Astrocyte (in vitro differentiated cells and primary cell): ENCODE measurements at places on chromosomes 16 and 17. TPM values are rescaled to one million over a fixed set of nuclear protein-coding genes. Genes with fewer than 3 reads are reported as not detected.

DNA sequence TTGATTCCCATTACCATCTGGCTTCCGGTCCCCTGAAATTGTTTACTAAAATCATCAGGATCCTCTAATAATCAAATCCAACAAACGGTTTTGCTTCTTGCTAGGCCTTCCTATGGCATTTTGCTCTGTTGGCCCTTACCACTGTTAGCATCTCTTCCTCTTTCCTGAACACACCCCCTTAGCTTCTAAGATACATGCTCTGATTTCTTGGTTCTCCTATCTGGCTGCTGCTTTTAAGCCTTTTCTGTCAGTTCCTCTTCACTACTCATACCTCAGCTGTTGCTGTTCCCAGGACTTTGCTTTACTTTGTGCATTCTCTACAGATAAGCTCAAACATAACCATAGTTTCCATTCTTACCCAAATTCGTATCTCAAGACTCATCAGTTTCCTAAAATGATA is 11.4 kb downstream of the CAPNS2 start:
- no peak for DNase-seq

DNA sequence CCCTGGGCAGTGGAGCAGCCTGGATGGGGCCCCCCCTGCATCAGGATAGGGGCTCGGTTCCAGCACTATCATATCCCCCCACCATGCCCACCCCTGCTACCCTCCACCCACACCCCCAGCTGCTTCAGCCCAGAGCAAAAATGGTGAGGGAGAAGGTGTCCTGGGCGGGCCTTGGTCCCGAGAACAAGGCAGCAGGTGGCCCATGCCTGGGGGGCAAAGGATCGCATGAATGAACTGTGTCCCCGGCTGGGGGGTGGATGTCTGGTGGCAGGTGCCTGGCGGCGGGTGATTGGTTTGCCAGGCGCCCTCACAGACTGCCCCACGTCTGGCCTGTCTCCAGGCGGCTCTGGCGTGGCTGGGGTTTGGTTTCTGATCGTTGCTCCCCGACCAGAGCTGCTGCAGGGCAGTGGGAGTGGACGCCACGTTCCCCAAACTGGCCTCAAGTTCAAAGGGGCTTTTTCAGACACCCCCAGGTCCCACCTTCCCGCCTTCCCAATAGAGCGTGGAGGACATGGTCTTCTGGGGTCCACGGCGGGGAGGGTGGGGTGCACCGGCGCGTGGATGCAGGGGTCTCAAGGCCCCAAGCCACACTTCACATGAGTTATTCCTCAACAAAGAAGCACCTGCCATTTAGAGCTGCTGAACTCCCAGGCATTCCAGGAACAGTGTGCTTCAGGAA is 12.6 kb downstream of the UTS2R start:
- no peak for DNase-seq

DNA sequence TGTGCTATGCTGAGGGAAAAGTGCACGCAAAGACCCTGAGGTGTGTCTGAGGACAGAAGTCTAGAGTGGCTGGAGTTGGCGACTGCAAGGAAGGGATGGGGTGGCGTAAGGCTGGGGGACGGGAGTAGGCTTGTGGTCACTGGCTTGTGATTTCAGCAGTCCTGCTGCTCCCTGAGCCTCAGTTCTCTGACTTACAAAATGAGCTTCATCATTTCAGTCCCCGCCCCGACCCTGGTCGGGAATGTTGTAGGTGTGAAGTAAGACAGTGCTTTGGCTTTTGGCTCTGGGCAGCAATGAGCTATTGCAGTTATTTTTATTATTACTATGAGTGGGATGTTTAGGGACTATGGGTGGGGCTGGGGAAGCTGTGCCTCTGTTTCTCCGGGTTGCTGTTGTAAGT is 8.6 kb downstream of the ADGRG1 start:
- DNase-seq: no peak

CCL18 gene
- total RNA-seq: not detected in 2 replicates

DNA sequence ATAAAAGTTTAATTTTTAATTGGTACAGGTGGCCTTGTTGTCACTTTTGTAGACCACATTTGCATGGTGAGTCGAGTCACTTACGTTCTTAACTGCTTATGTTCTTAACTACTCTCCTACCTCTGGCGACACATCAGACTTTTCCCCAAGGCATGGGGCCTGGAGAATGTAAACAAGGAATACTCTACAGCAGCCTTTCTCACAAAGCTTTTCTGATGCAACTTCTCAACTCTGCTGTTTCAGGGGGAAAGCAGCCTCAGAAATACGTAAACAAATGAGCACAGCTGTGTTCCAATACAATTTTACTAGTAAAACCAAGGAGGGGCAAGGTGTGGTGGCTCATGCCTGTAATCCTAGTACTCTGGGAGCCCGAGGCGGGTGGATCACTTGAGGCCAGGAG is 6.9 kb downstream of the KARS1 start:
- DNase-seq: no peak

DNA sequence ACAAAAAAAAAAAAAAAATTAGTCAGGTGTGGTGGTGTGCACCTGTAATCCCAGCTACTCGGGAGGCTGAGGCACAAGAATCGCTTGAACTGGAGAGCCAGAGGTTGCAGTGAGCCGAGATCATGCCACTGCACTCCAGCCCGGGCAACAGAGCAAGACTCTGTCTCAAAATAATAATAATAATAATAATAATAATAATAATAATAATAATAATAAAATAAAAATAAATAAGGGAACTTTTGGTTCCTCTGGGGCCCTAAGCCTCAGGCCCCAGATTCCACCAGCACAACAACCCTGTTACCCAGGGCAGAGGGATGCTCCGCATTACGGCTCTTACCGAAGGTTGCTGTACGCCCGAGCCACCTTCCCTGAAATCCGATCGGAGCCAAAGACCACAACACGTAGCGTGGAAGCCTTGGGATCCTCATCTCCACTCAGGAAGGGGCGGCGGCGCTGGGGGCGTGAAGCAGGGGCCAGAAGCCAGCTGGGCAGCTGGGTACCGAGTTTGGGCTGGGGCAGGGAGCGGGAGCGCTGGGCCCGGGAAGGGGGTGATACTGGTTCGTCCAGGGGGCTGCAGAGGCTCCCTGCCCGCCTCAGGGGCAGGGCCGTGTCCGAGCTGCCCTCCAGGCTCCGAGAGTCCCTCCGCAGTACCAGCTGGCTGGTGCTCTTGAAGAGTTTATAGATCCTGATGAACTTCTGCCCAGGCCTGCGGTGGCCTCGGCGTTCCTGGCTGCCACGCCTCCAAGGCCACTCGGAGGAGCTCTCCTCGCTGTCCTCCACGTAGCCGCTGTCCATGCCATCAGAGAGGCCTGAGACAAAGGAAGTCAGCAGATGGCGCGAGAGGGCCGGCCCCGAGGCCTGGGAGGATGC is 20.6 kb upstream of the PIK3R6 start:
- peak; percentile 17 for DNase-seq

DNA sequence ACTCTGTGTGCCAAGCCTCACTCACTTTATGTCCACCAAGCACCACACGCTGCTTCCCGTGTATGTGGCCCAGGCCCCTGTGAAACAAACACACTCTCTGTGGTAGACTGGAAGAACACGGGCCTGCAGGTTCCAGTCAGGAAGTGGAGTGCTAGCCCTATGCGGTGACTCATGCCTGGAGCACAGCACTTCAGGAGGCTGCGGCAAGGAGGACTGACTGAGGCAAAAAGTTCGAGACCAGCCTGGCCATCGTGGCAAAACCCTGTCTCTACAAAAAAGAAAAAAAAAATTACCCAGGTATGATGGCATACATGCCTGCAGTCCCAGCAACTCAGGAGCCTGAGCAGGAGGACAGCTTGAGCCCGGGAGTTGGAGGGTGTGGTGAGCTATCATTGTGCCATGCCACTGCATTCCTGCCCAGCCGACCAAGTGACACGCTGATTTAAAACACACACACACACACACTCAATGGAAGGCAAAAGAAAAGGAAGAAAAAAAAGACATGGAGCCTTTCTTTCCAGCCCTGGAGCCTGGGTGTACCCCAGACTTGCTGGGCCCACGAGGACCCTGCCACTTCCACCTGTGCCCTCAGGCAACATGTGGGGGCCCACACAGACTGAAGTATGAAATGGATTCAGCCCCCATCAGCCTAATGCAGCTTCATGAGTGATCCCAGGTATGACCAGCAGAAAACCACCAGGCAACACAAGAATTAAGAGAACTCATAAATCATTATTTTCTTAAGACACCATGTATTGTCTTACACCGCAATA is 126.6 kb downstream of the ANKRD11 start:
- peak; percentile 79 for DNase-seq

ZNF469 gene
- total RNA-seq: 17.7 and 29.4 TPM in 2 replicates

- DNase-seq: peak; percentile 25
Measured at GRCh38 chr16:47460359-47460710, 528 bp downstream of the ITFG1 start.

DNA sequence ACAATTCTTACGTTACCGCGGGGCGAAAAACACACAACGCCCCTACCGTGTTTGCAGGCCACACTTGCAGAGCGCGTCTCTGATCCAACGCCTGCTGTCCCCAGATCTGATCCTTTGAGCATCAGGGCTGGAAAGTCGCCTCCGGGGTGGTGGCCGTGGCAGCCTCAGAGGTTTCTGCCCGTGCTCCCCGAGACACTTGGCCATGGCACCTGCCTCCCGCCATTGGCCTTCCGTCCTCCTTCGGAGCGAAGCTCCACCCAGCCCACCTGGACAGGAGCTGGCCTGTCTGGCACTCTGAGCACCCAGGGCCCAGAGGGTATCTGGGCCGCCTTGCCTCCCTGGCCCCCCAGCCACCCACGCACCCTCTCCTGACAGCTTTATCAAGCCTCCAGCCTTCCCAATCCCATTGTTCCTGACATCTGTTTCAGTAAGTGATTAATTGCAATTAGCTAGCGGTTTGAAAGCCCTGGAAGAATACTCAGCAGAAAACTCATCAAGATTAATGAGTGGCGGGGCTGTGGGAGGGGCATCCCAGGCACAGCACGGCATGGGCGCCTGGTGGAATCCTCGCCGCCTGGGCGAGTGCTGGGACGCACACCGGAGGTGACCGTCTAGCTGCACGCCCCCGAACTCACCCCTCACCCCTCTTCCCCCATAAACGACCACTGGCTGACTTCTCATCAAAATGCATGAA is 181.5 kb upstream of the GSE1 start:
- DNase-seq: peak; percentile 14

DNA sequence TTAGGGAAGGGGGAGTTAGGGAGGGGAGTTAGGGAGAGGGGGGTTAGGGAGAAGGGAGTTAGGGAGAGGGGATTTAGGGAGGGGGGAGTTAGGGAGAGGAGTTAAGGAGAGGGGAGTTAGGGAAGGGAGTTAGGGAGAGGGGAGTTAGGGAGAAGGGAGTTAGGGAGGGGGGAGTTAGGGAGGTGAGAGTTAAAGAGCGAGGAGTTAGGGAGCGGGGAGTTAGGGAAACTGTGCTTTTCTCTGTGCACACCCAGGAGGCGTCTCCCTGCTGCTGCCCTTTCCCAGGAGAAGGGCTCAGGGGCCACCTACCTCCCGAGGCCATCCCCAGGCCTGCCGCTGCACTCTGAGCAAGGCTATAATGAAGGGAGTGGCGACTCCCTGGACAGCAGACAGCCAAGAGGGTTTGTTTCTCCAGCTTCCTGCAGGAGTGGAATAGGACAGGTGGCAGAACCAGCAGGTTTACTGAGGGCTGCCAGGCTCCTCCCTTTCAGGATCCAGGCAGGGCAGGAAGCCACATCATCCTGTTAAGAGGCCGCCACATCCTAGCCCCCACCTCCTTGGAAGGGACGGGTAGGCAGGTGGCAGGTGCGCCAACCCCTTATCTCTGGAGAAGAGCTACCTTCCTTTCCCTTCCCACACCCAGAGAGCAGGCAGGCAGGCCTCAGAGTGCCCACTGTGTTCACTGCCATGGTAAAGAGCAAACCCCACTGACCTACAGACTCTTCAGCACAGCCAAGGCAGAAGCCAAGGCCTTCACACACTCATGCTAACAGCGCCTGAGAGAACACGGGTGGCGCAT is 4.3 kb downstream of the CANT1 start:
- no peak for DNase-seq

DNA sequence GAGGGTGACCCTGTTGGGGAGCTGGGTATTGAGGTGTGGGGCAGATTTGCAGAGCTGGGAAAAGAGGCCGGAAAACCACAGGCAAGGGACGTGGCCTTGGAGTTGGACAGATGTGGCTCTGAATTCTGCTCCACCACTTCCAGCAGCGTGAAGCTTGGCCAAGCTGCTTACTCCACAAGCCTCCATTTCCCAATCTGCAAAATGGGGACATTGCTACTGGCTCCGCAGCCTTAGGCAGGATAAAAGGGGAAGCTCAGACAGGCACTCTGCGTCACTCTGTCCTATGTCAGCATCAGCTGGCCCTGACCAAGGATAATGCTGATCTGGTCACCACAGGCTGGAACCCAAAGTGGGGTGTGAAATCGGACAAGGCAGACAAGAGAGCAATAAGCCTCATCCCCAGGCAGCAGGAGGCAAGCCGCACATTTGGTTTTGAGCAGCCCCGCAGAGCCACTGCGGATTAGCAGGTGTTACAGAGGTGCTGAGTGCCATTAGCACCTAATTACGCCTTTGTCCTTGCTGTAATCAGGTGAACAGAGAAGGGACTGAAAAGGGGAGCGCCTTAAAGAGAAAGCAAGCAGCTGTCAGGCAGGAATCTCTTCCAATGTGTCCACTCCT is 54.8 kb downstream of the SDK2 start:
- DNase-seq: no peak

DNA sequence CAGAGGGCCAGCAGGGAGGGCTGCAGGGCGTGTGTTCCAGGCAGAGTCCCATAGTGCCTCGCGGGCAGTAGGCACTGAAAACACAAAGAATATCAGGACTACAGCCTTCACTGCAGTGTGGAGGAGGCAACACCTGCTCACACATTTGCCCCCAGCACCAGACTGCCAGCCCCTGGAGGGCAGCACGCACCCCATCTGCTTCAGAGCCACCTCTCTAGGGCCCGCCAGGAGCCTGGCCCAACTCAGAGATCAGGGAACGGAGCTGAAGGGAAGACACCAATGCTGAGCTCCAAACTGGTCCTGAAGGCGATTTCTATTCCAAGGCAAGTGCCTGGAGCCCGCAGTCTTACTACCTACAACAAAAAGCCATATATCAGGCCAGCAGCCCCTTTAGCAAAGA is 130.3 kb downstream of the ZNF423 start:
- no peak for DNase-seq

- no peak for DNase-seq
Measured at GRCh38 chr17:45276031-45276430, 14.1 kb upstream of the SPATA32 start.

DNA sequence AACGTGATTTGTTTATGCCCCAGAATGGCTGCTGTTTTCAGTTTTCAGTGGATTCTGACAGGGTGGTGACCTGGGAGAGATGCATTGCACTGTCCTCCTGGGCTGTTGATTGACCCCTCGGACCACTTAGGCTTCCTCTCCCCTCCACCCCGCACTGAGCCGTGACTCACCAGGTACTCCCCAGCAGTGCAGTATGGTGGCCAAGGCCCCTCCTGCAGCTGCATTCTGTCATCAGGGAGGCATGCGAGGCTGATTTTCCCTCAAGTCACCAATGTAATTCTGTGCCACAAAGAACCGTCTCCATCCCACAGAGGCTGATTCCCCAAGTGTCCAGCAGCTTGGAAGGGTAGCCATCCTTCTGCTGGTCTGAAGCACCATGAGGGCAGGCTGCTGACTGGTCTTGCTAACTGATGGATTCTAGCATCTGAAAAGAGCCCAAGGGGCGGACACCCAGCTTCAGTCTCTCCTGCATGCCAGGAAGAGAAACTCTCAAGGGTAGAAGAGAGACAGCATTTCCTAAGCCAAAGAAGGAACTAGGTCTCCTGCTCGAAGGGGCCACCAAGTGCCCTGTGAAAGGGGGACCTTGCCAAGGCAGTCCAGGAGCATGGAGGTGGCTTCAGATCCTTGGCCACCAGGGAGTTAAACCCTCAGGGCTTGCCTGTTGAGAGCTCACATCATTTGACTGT is 148.1 kb downstream of the SOCS1 start:
- peak; percentile 82 for DNase-seq
